ENCODE measurements at places on chromosomes 5 and 9.

GRCh38 chr5:153835891-153836515 lies 202.7 kb downstream of the FAM114A2 start:
- peak; percentile 50 for DNase-seq

- DNase-seq = no peak
These were observed 169.3 kb downstream of the FGF18 start for GRCh38 chr5:171588790-171589189.

GRCh38 chr5:63613442-63613841 lies 348.8 kb downstream of the HTR1A start:
- DNase-seq = no peak

- no peak for DNase-seq
These were observed 64.4 kb downstream of the MAP1B start for GRCh38 chr5:72171667-72172066.

- DNase-seq = no peak
These were observed 207.0 kb upstream of the ZNF462 start for GRCh38 chr9:106655966-106656365.

DNA sequence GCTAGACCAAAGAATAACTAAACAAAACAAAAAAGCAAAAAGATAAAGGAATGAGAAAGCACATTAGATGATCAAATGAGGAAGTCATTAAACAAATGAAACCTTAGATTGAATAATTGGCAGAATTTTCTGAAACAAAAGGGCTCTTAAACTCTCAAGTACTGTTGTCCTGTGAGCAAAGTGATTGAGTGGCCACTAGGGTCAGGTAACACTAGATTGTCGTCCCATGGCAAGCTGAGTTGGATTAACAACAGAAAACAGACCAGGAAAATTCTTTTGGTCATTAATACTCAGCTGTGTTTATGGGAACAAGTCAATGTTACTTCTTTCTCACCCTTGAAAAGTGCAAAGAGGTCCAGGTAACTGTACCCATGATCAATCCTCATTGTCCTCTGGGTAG lies 81.6 kb upstream of the MRPS30 start:
- DNase-seq = no peak

GRCh38 chr9:22423566-22423965 lies 23.1 kb upstream of the DMRTA1 start:
- DNase-seq = no peak

- no peak for DNase-seq
These were observed 131.1 kb upstream of the TUT7 start for GRCh38 chr9:86485359-86485758.

DNA sequence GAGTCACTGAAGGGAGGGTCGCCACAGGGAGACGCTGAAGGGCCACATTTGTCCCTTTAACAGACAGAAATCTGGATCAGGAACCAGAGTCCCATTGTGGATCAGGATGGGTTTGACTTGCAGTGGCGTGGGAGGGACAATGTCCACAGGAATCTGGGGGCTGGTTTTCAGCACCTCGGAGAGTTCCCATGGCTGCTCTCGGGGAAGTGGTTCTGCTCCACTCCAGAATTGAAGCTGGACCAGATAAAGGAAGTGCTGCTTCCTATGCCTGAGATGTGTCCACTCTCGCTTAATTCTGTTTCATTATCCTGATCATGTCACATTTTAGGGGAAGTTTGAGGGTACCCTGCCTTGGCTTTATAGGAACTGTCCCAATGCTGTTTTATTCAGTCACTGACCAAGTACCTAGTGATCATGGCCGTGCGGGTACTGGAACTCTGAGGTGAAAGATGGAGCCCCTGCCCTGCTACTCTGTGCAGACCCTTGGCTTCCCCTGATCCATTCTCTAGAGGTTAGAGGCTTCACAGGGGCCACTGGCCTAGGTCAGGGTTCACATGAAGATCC lies 28.7 kb downstream of the ENHO start:
- DNase-seq = no peak

DNA sequence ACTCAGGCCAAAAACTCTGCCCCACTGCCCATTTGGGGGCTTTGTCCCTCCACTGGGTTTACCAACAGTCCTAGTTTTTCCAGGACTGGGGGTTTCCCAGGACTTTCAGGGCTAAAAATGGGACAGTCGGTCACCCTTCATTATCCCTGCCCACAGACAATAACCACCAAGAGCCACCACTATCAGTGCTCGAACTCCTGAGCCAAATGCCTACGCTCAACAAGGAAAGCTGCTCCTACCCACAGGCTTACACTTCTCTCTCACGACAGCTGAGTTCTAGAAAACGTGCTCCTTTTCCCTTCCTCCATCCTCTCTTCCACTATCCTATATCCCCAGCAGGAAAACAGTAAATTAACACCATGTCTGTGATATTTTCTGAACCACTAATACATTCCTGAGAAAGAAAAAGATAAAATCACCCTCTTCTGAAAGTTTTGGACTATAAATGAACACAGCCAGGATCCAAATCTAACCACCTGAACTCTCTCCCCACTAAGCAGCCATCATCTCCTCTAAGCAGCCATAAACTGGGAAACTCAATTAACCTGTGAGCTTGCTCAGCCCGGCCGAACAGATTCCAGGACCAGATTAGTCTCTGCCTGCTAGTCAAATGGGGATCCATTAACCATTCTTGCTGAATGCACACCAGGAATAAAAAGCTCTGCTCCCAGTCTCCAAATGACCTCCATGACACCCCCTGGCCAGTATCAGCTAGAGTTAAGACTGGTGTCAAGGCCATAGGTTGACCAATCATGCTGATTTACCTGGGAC lies 41.8 kb downstream of the KLHL3 start:
- DNase-seq = no peak

DNA sequence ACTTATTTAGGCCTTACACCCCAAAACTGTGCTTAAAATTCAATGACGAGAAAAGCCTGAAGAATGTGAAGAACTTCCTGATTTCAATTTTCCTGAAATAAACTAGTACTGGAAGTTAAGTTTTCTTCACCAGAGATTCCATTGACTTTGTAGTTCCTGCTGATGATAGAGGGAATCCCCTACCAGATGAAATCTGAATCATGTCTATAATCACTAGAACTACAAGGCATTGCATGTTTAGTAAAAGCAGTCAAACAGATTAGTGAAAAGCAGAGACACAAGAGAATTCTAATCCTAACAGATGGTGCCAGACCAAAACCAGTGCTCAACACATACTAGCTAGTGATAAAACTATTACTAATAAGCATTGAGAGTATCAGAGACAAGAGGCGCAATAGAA lies 130.0 kb downstream of the PDE4D start:
- DNase-seq = no peak

DNA sequence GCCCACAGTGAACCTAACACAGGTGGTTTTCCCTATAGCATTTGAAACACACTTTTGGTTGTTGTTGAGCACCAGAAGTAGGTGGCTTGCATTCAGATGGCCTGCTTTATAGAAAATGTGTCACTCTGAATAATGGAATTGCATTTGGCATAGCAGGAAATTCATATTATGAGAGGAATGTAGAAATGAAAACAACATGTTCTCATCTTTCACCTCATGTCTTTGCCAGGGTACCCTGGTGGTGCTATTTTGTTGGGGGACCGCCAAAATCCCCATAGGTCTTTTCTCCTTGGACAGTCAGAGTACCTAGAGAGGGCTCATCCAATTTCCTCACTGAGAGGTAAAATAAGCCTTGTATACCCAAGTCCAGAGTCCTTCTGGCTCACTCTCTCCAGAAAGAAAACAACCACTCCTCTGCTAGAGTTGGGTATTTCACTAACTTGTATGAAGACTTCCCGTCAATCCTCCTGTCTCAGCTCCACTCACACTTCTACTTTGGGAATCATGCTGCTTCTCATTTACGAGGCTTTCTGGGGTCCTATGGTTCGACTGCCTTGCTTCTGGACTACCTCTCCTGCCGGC lies 67.4 kb downstream of the MRPS27 start:
- DNase-seq = peak; percentile 80

DNA sequence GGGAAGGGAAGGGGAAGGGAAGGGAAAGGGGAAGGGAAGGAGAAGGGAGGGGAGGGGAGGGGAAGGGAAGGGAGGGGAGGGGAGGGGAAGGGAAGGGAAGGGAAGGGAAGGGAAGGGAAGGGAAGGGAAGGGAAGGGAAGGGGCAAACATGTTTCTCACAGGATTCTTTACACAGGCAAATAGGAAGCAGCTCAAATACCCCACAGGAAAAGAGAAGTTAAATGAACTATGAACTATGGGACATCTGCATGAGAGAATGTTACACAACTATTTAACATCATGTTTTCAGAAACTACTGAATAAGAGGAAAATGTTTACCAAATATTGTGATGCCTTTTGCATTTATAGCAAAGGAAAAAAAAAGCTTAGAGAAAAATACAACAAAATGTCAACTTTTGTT lies 125.4 kb upstream of the SLC30A5 start:
- no peak for DNase-seq

DNA sequence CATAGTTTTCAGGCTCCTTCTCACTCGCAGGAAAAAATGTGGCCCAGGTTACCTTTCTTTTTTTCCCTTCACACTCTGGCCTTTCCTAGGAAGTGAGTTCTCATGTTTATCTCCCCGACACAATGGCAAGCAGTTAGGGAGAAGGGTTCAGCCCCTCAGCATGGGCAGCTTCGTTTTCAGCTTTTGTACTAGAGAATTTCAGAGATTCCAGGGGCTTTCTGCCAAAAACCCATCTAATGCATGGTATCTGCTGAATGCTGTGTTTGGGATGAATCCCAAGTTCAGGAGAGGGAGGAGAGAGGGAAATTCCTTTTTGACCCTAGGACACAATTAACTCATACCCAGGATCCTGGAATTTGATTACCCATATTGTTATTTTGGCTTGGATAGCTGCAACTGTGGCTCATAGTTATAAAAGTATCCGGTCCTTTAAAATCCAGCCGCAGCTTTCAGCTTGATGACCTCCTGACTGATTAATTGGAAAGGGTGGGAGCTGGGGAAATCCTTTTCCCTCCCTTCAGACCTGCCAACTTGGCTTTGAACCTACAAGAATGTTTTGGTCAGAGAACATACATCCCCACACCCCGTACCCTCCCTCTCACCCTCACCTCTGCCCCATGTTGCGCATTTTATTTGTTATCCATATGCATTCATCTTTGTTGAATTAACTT lies 78.4 kb downstream of the TMEM252 start:
- DNase-seq = peak; percentile 33

DNA sequence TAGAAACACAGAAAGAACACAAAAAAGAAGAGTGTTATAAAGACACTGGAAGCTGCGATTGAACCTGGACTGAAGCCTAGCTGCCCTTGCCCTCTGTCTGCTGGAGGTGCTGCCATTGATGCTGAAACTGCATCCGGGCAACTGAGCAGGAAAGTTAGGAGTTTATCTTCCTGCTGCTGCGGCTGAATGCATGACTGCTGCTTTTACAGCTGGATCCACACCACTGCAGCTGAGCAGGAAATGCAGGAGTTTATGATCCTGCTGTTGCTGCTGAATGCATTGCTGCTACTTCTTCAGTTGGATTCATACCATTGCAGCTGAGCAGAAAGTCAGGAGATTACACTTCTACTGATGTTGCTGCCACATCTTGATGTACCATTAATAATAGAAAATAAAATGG lies 21.8 kb upstream of the JAKMIP2 start:
- DNase-seq = no peak

DNA sequence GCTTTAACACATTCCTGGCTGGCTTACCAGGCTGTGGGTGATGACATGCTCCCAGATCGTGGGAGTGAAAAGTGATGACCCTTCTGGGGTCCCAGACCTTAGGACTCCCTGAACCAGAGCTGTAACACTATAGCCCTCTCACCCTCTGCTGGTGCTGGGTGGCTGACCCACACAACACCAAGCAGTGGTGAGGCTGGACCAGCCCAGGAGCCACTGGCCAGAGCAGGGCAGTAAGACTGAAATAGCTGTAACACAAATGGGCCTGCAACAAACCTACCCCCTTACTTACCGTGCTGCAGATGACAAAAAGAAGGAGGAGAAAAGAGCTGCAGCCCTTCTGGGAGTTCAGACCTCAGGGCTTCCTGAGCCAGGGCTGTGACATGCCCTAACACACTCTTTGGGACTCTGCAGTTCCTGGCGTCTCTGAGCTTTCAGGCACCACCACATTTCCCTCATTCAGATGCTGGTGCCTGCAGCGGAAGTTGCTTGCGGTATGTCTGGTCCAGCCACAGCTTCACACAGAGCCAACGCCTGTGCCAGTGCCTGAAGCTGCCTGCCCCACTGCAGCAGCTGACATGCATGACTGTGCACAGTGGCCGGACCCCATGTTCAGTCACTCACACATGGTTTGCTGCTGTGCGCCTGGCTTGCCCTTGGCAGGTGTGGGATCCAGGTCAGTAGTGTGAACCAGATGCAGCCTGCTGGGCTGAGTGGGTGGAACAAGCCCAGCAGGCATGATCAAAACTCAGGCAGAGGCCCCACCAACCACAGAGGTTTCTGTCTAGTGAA lies 1247.4 kb downstream of the EFNA5 start:
- no peak for DNase-seq

GRCh38 chr5:133362438-133362837 lies 249.9 kb downstream of the FSTL4 start:
- DNase-seq = no peak

DNA sequence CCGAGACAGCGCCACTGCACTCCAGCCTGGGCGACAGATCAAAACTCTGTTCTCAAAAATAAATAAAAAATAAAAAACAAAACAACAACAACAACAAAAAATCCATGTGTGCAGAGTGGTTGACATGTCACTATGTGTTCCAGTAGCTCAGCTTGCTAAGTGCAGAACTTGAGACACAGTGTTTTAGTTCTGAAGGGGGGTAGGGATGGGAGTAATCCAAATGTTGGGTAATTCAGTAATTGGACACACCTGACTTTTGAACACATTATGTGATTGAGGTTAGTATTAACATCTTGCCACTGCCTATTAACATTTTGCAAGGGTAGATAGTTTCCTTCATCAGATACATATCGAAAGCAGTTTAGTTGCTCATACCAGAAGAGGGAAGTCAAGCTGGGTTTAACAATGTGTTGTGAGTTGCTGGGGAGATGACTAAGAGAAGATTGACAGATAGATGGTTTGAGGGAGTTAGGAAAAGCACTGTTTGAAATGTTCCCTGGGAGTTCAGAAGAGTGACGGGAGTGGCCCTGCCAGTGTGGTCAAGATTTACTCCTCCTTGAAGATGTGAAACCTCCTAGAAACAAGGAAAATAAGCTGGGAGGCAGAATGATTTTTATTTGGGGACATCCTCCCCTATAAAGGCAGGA lies 928 bp downstream of the HACD4 start:
- no peak for DNase-seq

DNA sequence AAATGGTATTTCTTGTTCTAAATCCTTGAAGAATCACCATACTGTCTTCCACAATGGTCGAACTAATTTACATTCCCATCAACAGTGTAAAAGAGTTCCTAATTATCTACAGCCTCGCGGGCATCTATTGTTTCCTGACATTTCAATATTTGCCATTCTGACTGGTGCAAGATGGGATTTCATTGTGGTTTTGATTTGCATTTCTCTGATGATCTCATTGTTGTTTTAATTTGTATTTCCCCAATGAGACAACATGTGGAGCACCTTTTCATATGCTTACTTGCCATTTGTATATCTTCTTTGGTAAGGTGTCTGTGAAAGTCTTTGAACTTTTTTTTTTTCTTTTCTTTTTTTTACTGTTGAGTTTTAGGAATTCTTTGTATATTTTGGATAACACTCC lies 473.6 kb downstream of the KCTD16 start:
- no peak for DNase-seq
